ENCODE measurements at places on chromosomes 12 and 14.

DNA sequence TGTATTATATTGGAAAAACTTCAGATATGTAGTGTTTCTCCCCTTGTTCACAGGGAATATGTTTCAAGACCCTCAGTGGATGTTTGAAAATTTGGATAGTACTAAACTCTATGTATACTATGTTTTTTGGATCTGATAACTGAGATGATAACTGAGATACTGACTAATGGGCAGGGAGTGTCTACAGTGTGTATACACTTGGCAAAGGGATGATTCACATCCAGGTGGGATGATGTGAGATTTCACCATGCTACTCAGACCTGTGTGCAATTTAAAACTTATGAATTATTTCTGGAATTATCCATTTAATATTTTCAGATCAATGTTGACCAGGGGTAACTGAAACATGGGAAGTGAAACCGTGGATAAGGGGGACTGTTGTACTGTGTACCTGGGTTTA is 13.8 kb downstream of the RAD51B start:
- DNase-seq = no peak

- DNase-seq = no peak
Measured at GRCh38 chr12:85279449-85280164, 413 bp upstream of the ALX1 start.

GRCh38 chr12:88958946-88959345 is 378.7 kb upstream of the KITLG start:
- DNase-seq = no peak

DNA sequence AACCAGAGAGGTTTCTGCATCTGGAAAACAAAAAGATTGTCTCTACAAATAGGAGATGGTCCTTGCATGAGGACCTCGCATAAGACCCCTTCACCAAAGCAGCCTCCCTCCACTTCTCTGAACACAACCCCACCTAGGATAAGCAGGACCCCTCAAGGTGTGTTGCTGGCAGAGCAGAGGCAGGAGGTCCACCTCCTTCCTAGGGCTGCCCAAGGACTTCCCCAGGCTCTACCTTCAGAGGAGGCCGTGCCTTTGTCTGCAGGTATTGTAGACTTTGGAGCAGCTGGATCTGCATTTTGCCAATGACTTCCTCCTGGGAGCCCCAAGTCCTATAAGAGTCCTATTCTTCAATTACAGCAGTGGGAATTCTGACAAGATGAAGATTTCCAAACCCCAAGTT is 67.3 kb upstream of the TSPAN11 start:
- DNase-seq = no peak

DNA sequence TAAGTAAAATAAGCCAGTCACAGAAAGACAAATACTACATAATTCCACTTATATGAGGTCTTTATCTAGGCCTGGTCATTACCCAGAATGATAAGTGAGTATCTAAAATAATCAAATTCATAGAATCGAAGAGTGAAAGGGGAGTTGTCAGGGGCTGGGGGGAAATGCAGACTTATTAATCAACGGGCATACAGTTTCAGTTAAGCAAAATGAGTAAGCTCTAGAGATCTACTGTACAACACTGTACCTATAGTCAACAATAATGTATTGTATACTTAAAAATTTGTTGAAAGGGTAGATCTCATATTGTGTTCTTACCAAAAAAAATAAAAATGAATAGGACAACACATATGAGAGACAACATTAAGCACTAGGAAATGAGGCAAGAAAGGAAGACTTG is 13.3 kb downstream of the BTBD7 start:
- no peak for DNase-seq

GRCh38 chr12:49619286-49619685 is 4.1 kb upstream of the PRPF40B start:
- no peak for DNase-seq

- DNase-seq = no peak
Measured at GRCh38 chr12:111394480-111394879, 11.2 kb upstream of the SH2B3 start.

DNA sequence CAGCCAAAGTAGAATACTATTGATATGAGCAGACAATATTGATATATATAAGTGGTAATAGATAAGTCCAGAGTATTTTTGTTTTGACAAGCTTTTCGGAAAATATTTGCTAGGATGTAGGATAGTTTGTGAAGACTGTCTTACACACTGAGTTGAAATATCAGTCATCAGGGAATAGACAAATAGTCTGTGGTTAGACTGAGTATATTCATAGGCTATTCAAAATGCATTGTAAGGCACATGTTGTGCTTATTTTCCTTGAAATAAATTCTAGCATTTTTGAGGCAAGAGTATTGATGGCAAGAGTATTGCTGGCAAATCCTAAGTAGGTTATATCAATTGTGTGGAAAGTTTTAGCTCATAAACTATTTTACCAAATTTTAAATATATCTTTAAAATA is 201.1 kb downstream of the LRIG3 start:
- no peak for DNase-seq

DNA sequence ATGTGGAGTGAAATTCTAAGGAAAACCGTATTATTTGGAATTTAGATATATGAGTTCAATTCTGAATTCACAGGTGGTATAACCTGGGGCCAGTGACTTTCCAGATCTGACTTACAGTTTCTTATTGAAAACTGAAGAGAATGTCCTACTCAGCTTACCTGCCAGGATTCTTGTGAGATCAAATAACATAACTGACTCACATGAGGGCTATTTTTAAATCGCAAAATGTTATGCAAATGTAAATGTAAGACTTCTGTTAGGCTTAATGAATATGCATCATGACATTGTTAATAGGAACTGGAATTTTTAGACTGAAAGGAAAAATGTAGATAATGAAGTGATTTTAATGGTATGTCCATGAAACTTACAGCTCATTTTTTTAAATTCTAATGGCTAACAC is 1142.1 kb downstream of the FLRT2 start:
- DNase-seq = no peak

DNA sequence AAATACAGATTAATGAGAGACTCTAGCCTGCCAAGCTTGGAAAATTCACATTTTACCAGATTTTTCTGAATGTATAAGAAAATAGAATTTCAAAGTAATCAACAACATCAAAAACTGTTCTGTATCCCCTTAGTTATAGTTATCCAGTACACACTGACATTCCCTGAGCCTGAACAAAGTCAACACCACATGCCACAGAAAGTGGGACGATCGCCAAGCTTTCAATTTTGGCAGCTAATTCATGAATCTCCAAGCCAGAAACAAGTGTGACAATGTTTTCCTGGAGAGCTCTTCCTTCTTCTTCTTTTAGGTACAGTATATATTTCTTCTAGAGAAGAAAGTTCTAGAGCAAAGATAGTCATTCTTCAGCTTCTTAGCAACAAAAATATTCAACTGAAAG is 290.2 kb downstream of the PRKD1 start:
- DNase-seq = no peak

GRCh38 chr12:128316973-128317526 is 50.1 kb downstream of the TMEM132C start:
- DNase-seq = no peak

DNA sequence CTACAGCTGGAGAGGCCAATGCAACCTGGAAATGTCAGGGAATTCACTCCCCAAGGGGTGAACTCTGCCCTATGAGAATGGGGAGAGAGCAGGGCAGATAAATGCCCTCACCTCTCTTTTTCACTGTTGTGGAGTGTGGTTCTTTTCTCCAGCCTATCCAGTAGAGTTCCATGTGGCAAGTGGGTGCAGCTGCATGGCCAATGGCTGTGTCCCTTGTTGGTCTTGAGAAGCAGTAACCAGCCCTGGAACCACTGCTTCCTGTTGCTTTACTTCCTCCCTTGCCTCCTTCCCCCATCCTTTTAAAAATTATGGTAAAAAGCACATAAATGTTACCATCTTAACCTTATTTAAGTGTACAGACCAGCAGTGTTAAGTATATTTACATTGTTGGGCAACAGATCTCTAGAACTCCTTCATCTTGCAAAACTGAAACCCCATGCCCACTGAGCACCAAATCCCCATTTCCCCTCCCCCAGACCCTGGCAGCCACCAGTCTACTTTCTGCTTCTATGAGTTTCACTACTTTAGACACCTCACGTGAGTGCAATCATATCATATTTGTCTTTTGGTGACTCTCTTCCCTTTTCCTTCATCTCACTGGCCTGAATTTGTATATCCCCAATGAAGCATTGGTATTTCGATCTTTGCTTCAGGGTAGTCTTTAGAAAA is 77.0 kb upstream of the GRIP1 start:
- no peak for DNase-seq

DNA sequence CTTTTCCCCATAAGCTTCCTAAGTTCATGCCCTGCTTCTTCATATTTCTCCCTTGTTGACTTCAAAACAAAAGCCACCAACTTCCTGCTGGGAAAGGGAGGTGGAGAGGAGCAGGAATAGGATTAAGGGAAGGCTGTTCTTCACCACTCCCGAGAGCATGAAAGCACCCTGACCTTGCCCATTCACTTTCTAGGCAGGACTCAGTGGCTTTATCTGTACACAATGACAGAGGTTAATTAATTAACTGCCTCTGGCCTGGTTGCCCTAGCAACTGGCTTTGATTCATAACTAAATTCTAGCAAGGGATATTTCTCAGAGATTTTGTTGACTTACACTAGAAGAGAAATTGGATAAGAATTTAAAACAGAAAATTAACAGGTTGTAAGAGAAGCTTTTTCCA is 396.8 kb downstream of the RPS29 start:
- DNase-seq = no peak

- no peak for DNase-seq
Measured at GRCh38 chr14:70685474-70686197, 43.9 kb downstream of the TTC9 start.

DNA sequence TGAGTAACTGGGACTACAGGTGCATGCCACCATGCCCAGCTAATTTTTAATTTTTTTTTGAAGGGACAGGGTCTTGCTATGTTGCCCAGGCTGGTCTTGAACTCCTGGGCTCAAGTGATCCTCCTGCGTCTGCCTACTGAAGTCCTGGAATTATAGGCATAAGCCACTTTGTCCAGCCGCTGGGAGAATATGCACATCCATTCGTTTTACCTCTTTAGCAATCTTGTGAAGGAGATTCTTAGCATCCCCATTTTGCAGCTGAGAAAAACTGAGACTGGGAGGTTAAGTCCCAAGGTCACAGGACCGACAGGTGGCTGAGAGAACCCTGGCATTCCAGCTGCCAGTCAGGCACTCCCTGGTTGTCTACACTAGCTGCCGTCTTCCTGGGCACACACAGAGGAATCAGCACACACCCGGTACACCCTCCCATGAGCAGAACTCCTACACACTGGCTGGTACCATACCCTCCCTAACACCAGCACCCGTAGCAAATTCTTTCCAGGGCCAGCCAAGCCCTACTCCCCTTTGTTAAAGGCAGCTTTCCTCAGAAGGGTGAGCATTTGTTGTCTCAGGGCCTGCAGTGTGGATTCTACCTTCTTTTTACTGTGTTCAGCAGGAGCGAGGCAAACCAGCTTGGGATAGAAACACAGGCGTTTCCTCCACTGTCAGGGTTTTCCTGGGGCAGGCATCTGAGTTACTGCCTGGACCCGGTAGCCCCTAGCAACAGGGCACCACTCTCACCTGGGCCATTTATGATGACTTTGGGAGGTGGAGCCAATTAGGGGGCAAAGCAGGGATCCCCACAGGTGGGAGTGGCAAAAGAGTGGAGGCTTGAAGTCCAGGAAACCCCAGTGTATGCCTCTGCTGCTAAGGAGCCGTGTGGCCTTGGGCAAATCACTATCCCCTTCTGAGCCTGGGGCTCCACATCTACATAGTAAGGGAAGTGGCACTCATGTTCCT is 70.2 kb downstream of the IRF2BPL start:
- no peak for DNase-seq

DNA sequence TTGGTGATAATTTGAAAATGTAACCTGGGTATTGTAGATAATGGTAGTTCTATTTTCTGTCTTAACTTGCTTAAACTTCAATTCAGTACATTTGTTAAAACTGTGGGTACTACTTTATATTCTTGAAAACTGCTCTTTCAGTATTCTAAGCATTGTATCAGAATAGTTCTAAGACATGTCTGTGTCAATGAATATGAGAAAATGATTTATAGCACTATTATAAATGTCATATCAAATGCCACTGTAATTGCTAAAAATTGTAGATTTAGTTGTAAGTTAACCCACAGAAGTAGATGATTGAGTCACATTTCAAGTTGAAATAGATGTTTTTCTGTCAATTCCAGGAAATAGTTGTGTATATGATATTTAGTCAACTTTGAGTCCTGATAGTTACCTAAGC is 2.4 kb downstream of the NAA30 start:
- DNase-seq = no peak

DNA sequence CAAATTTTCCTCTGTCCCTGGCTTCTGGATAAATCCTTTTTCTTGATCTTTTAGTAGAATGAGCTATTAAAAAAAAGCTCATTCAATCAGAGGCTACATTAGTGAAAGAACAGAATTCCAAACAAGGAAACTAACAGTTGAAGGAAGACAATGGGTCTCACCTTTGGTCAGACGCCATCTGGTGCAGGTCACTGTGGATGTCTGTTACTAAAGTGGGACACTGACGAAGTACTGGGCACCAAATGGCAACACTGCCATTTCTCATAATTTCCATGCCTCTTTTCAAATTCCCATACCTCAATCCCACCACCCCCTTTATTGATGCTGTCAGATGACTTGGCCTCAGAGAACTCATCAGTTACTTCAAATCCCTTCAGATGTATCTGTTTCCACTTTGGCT is 24.5 kb upstream of the ARID2 start:
- no peak for DNase-seq

DNA sequence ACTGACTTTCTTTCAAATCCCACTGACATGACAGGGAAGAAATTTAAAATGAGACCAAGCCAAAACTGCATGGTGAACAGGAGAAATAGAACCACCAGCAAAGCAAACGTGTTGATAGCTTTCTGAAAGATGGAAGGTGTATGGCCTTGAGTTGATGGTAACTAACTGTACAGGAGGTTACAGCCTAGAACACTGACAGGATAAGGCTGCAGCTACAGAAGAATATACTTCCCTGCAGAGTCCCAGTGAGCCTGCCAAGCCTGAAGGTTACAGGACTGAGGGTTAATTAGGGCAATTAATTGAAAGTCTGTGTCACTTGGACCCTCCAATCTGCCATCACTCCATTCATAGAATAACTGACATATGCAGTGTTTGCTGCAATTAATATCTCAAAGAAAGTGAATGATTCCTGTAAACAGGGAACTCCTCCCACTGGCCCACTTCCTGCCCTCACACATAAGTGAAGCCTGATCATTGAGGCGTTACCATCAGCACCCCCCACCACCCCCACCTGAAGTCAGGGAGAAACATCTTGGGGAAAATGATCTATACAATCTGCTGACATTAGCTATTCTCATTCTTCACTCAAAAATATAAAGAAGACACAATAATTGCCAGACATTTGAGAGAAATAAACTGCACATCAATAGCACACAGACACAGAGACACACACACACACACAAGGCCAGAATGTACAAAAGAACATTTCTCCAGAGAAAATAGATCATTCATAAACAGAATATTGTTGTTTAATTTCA is 73.4 kb downstream of the GTF2A1 start:
- no peak for DNase-seq

- no peak for DNase-seq
Measured at GRCh38 chr14:57319636-57320192, 50.9 kb downstream of the AP5M1 start.

DNA sequence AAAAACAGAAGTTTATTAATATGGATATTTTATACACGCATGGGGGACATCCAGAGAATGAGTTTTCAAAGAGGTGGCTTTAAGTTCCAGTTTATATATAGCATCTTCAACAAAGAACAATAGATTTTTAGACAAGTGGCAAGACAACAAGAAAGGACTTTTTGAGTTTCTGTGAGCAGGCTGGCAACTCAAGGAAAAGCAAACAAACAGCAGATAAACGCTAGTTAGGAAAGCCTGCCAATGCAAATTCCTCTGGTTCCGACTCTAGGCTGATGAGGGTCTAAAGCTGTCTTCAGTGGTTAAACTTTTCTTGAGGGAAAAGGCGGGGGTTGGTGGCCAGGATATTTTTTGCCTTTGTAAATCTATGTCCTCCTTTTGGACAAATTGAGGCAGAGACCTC is 78.4 kb upstream of the EEA1 start:
- DNase-seq = no peak
